ENCODE measurements at places on chromosomes 11 and 22.

DNA sequence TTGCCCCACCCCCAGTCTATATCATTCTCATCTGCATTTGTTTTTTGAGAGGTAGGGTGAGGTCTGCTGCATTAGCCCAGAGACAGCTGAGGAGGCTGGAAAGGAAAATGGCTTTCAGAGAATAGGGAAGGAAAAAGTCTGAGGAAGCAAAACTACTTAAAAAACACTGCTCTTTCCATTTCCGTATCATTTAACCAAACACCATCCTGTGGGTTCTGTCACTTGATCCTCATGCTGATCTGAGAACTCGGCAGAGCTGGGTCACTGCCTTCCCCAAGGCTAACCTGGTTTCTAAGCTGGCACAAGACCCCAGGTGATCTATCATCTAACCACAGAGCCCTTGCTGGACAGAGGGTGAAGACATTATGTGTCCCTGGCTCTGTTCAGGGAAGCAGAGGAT, 1.2 kb downstream of the FOLR2 start:
- peak; percentile 11 for DNase-seq
- H3K4me1 ChIP-seq, result peaks cover 9% of the 10 kb centered on the region
- H3K27ac ChIP-seq, result no peak overlapping the region
- no peaks in the 10 kb centered on the region for H3K36me3 ChIP-seq
- H3K4me3 ChIP-seq, result no peak overlapping the region
- H3K27me3 ChIP-seq, result no peaks in the 10 kb centered on the region

DNA sequence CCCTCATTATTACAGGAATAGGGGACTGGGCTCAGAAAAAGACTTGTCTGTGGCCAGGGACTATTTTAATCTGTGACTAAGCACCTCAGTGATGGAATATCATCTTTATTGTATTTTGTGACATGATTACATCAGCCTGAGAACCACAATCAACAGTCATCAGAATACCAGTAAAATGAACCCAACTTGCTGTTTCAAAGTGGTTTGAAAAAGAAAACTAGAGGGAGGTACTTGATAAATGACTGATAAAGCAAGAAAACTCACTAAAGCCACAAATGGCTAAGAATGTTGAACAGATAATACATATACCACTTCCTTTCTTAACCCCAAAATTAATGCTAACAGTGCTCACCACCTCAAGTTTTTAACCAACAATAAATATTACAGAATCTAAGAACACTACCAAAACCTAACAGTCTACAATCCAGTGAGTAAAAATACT, 155.7 kb downstream of the ATG16L2 start:
- H3K27ac ChIP-seq, result no peak overlapping the region
- DNase-seq, result no peak
- no peak overlapping the region for H3K4me3 ChIP-seq
- H3K36me3 ChIP-seq, result no peaks in the 10 kb centered on the region

DNA sequence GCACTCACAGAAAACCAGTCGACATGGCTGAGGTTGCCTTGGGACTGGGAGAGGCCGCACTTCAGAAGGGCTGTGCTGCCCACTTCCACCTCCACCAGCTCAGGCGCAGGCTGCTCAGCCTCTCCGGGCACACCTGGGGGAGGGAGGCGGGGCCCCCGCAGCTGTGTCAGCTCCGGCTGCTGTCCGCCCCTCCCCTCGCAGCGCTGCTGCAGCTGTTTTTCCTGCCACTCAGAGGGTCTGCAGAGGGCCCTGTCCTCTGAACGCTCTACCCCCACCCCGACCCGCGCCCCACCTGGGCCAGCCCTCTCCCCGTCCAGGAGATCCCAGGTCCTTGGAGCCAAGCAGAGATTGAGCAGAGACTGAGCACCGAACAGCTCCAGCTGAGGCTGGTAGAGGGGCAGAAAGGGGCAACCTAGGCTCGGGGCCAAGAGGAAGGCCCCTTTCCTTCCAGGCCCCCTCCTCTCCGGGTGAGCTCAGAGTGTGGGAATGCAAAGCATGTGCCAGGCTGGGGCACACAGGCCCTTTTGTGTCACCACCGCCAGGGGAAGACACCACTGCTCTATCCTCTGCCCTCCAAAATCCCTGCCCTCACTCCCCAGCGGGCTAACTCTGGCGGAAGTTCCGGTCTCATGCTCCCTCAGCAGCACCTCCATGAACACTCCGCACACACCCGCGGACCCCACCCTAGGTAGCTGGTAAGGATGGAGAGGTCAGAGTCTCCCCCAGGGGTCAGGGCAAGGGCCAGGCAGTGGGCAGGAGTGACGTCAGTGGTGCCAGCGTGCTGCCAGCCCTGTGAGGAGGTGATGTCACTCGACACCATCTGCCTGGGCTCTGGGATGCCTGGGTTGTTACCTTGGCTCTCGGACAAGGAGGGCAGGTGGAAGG, 1.6 kb downstream of the MCAM start:
- H3K27ac ChIP-seq, result peak overlapping the region; percentile 44
- H3K36me3 ChIP-seq, result no peaks in the 10 kb centered on the region
- no peaks in the 10 kb centered on the region for H3K27me3 ChIP-seq
- no peak for DNase-seq
- H3K4me3 ChIP-seq, result no peak overlapping the region
- H3K4me1 ChIP-seq, result peaks cover 25% of the 10 kb centered on the region

- H3K27me3 ChIP-seq, result no peaks in the 10 kb centered on the region
- H3K36me3 ChIP-seq, result no peaks in the 10 kb centered on the region
- H3K4me1 ChIP-seq, result no peaks in the 10 kb centered on the region
- H3K27ac ChIP-seq, result no peak overlapping the region
Observed at GRCh38 chr22:25930083-25930482, 188.1 kb downstream of the MYO18B start.

- no peaks in the 10 kb centered on the region for H3K4me1 ChIP-seq
- no peak for DNase-seq
- H3K27me3 ChIP-seq, result no peaks in the 10 kb centered on the region
- no peak overlapping the region for H3K27ac ChIP-seq
- no peak overlapping the region for H3K4me3 ChIP-seq
Observed at GRCh38 chr22:22698263-22698750, 53.9 kb downstream of the GGTLC2 start.

- no peaks in the 10 kb centered on the region for H3K36me3 ChIP-seq
- H3K27ac ChIP-seq, result peak overlapping the region; percentile 59
- no peaks in the 10 kb centered on the region for H3K27me3 ChIP-seq
Observed at GRCh38 chr11:123472236-123472935, 42.3 kb downstream of the GRAMD1B start.

- H3K27me3 ChIP-seq, result no peaks in the 10 kb centered on the region
- no peaks in the 10 kb centered on the region for H3K4me1 ChIP-seq
Observed at GRCh38 chr11:11931461-11932055, 76.9 kb downstream of the DKK3 start.

DNA sequence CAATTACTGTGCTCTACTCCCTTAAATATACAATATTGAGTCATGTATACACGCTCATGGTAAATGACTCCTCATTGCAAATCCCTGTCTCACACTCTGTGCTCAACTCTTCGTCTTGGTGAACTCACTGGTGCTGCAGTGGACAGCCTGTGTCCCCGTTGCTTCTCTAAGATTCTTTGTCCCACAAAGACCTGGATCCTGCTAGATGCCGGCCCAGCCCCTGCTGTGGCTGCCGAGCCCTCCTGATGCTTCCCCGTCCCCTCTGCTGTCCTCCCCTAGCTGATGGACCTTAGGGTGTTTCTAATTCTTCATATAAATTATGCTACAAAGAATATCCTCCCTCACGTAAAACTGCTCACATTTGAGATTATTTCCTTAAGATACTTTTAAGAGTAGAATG, 5.5 kb downstream of the APOL2 start:
- H3K27ac ChIP-seq, result no peak overlapping the region
- H3K27me3 ChIP-seq, result no peaks in the 10 kb centered on the region
- DNase-seq, result no peak

GRCh38 chr22:25405841-25406509, 158.5 kb upstream of the GRK3 start:
- H3K27ac ChIP-seq, result peak overlapping the region; percentile 90
- no peak for DNase-seq
- H3K27me3 ChIP-seq, result no peaks in the 10 kb centered on the region
- peaks cover 26% of the 10 kb centered on the region for H3K4me1 ChIP-seq
- peak overlapping the region; percentile 86 for H3K4me3 ChIP-seq

DNA sequence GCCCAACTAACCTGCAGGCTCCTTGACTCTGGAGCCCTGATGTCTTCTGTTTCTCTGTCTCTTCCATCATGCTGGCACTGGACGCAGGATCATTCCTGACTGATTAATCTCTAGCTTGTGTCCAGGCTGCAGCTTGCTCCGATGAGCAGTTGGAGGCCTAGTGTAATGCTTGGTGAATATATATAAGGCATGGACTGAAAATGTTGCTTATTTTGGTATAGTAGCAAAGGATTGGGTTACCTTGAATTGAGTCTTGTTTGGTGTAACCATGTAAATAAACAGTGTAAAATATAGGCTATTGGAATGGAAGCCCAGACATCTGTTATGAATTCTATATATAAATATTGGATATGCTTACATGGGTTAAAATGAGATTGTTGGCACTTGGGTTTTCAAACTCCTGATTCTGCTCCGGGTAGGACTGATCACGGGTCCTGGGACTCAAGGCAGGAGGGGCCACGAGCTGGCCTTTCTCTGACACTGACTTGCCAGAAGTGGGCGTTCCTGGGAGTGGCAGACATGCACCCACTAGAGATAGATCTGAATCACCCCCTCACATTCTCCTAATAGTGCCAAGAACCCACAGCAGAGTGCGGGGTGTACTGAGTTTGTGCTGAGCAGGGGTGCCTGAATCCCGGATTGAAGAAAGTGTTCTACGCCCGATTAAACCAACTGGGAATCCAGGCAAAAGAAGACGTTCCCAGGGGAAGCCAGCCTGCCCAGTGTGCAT, 25.8 kb downstream of the LRP5 start:
- H3K27ac ChIP-seq, result no peak overlapping the region
- no peaks in the 10 kb centered on the region for H3K36me3 ChIP-seq
- H3K4me1 ChIP-seq, result no peaks in the 10 kb centered on the region
- H3K4me3 ChIP-seq, result no peak overlapping the region
- no peak for DNase-seq

GRCh38 chr22:41844513-41844912, 11.6 kb downstream of the SREBF2 start:
- no peak overlapping the region for H3K27ac ChIP-seq
- H3K4me3 ChIP-seq, result no peak overlapping the region
- DNase-seq, result no peak
- H3K4me1 ChIP-seq, result peaks cover 31% of the 10 kb centered on the region
- H3K36me3 ChIP-seq, result no peaks in the 10 kb centered on the region

DNA sequence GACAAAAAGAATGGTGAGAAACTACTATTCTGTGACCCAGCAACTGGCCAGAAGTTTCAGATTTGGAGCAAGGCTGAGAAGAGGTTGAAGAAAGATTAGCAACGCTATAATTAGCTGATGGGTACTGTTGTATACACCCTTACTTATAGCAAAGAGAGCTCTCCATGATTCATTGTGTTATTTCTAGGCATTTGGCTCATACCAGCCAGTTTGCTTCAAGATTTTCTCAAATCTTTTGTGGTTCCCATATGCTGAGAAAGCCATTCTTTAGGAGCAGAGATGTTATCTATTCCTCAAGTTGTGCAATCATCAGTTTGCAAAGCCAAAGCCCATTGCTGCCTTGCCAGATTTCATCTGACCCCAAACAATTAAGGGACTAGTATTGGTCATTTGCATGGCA, 179.4 kb downstream of the ETS1 start:
- no peaks in the 10 kb centered on the region for H3K27me3 ChIP-seq
- H3K4me1 ChIP-seq, result peaks cover 14% of the 10 kb centered on the region
- H3K36me3 ChIP-seq, result no peaks in the 10 kb centered on the region
- no peak overlapping the region for H3K27ac ChIP-seq
- H3K4me3 ChIP-seq, result no peak overlapping the region

GRCh38 chr11:82792822-82793569, 59.3 kb upstream of the FAM181B start:
- no peaks in the 10 kb centered on the region for H3K36me3 ChIP-seq
- H3K27ac ChIP-seq, result no peak overlapping the region
- peaks cover 14% of the 10 kb centered on the region for H3K4me1 ChIP-seq

- no peaks in the 10 kb centered on the region for H3K36me3 ChIP-seq
- H3K4me1 ChIP-seq, result no peaks in the 10 kb centered on the region
- no peaks in the 10 kb centered on the region for H3K27me3 ChIP-seq
- no peak overlapping the region for H3K4me3 ChIP-seq
Observed at GRCh38 chr11:77436969-77437368, 36.9 kb downstream of the PAK1 start.

GRCh38 chr22:50084614-50085021, 608 bp downstream of the MLC1 start:
- H3K36me3 ChIP-seq, result no peaks in the 10 kb centered on the region
- H3K4me1 ChIP-seq, result no peaks in the 10 kb centered on the region
- H3K27ac ChIP-seq, result no peak overlapping the region
- no peak for DNase-seq
- no peaks in the 10 kb centered on the region for H3K27me3 ChIP-seq

DNA sequence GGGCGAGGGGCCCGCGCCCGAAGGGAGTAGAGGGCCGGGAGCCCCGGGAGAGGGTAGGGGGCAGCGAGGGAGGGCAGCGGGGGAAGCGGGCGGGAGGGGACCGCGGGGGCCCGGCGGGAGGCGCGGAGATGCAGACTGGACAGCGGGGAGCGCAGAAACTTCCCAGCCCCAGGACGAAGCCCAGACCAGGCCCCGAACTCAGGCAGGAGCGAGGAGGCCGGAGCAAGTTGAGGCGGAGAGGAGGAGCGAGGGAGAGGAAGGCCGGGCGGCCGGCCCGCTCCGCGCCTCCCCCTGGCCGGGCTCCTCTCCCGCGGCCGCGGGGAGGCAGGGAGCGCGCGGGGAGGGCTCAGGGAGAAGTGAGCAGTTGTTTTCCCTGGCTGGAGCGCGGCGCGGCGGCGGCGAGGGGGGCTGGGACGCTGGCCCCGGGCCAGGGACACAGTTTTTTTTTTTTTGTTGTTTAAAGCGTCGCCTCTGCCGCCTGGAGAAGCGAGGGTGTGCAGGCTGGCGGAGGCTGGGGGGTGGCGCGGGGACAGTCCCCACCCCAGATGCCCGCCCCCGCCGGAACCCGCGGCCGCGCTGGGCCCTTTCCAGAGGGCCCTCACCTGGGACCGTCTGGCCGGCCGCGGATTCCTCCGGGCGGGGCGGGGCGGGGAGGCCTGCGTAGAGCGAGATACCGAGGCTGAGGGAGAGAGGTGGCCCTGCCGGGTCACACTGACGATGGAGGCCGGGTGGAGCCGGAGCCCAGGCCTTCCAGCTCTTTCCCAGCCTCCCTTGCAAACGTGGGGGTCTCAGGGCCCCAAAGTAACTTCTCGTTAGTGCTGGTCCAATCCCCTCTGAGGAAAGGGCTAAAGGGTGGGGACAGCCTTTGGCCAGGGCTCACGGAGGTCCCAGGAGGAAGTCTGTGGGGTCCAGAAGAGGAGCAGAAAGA, at the start of gene LTBP3:
TSS of gene LTBP3 (minus strand) at position 358 of the 928 bp plus-strand sequence. CDS start 400 bp downstream, outside the sequence.
- no peaks in the 10 kb centered on the region for H3K27me3 ChIP-seq
- DNase-seq, result peak; percentile 76
- H3K36me3 ChIP-seq, result no peaks in the 10 kb centered on the region
- H3K4me3 ChIP-seq, result peak within 1 kb of the TSS; percentile 67
- peak within 1 kb of the TSS; percentile 95 for H3K27ac ChIP-seq

- no peaks in the 10 kb centered on the region for H3K27me3 ChIP-seq
- no peak overlapping the region for H3K27ac ChIP-seq
- H3K4me1 ChIP-seq, result no peaks in the 10 kb centered on the region
- peak; percentile 11 for DNase-seq
Observed at GRCh38 chr22:48920776-48921241, 906.9 kb downstream of the BRD1 start.
